ENCODE measurements at places on chromosomes 7 and 10. TPM values are rescaled to one million over a fixed set of nuclear protein-coding genes. Genes with fewer than 3 reads are reported as not detected.

DNA sequence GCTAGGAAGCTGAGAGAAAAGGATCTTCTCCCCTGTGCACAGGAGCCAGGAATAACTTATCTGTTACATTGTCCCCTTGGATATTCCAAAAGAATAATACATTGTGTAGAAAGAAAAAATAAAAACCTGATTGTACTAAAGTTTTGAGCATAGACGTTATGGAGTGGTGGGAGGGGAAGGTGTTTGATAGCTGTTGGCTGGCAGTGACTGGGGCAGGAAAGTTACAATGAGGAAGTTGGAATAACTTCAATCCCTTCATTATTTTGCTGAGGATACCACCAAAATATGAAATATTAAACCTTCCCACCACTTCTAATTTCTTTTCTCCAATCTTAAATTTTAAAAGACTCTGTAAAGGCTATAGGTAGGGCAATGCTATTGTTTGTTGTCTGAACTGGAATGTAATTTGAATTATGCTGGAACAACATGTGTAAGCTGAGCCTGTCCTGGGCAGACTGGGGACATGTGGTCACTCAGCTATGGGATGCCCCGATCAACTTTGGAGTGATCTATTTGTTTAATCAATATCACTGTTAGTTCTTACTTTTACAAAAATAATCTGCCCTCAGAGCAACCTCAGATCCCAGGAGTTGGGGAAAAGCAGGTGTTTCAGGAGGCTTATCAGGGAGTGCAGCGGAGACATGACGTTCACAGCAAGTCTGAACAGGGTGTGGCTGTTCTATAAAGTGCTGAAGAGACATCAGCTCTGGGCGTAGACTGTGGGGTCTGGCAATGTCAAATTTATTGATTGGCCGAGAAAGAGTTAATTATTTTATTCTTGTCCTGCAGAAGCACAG lies 20.8 kb downstream of the CYP3A43 start:
- no peaks in the 10 kb centered on the region for H3K4me1 ChIP-seq
- no peaks in the 10 kb centered on the region for H3K36me3 ChIP-seq
- no peak for DNase-seq

DNA sequence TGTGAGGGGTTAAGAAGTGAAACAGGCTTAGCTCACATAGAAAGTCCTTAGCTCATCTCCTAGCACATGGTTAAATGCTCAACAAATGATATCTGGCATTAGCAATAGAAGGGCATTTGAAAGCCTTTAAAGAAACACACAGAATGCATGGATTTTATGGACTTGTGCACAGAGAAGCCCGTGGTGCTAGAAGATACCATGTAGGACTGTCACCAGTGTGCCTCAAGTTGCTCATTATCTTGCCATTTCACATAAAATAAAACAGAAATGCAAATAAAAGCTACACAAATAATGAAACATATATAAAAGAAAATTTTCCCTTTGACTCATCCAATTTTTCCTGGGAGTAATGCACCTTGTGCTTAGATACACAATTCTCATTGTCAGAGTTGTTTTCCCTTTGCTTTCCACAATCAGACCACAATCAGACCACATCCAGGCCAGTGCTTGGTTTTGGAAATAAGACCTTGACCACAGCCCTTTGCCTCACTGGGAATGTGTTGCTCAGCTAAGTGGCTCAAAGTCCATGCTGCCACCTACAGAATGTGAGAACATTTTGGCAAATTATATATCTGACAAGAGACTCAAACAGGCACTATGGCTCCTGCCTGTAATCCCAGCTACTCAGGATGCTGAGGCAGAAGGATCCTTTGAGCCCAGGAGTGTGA lies 9.5 kb upstream of the WDR11 start:
- DNase-seq = no peak
- H3K27ac ChIP-seq = no peak overlapping the region
- no peaks in the 10 kb centered on the region for H3K4me1 ChIP-seq
- H3K4me3 ChIP-seq = no peak overlapping the region
- no peaks in the 10 kb centered on the region for H3K36me3 ChIP-seq

DNA sequence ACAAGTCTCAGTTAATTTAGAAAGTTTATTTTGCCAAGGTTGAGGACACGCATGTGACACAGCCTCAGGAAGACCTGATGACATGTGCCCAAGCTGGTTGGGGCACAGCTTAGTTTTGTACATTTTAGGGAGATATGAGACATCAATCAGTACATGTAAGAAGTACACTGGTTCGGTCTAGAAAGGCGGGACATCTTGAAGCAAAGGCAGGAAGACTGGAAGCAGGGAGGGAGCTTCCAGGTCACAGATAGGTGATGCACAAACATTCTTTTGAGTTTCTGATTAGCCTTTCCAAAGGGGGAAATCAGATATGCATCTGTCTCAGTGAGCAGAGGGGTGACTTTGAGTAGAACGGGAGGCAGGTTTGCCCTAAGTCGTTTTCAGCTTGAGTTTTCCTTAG lies 29.4 kb upstream of the LANCL2 start:
- no peak overlapping the region for H3K4me3 ChIP-seq
- H3K4me1 ChIP-seq = no peaks in the 10 kb centered on the region
- no peak overlapping the region for H3K27ac ChIP-seq

The PTF1A gene
- not detected for total RNA-seq

- no peaks in the 10 kb centered on the region for H3K36me3 ChIP-seq
- no peaks in the 10 kb centered on the region for H3K27me3 ChIP-seq
- no peak overlapping the region for H3K4me3 ChIP-seq
- H3K27ac ChIP-seq = no peak overlapping the region
Observed at GRCh38 chr10:63003816-63004453, 129.2 kb upstream of the NRBF2 start.

DNA sequence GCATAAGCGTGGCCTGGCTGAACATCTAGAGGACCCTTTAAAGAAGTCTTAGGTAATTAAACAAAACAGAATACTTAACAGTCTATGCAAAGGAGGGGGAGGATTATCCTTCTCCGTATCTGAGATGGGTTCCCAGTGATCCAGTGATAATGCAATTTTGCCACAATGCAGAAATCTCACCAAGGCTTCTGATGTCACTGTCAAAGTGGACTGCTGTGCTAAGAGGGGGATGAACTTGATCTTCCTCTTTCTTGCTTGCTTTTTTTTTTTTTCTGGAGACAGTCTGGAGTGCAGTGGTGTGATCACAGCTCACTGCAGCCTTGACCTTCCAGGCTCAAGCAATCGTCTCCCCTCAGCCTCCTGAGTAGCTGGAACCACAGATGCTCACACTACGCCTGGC lies 30.8 kb downstream of the GATA3 start:
- H3K27ac ChIP-seq = no peak overlapping the region
- peaks cover 20% of the 10 kb centered on the region for H3K4me1 ChIP-seq
- no peaks in the 10 kb centered on the region for H3K27me3 ChIP-seq
- DNase-seq = no peak
- peaks cover 3% of the 10 kb centered on the region for H3K36me3 ChIP-seq

The RNF32 gene
- total RNA-seq = 1.3 TPM

The NACAD gene
- not detected for total RNA-seq

DNA sequence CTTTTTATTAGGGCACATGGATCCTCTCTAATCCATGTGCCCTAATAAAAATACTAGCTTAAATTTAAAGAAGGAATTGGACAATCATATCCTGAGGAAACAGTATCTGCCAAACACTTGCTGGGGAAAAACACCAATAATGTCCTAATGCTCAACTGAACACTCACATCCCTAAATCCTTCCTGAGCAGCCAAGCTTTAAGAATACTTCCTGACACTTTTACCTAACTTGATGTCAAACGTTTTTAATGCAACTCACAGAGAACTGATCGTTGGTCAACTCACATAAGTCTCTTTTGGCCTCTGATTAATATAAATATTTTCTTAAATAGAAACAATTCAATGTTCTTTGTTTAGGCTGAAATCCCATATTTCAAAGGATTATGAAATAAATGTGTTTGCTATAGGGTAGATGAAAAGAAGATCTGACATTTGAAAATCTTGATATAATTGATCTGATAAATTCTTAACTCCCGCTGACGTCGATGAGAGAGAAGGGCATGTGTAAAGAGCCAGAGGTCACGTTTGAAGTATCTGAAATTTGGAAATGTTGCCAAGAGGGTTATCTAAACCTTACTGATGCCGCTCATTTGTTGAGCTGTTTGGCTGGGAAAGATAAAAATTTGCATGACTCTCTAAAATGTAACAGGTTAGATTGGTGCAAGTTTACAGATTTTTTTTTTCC lies 122.8 kb upstream of the RHOBTB1 start:
- H3K4me3 ChIP-seq = no peak overlapping the region
- no peaks in the 10 kb centered on the region for H3K36me3 ChIP-seq
- H3K27me3 ChIP-seq = no peaks in the 10 kb centered on the region
- no peak overlapping the region for H3K27ac ChIP-seq
- H3K4me1 ChIP-seq = no peaks in the 10 kb centered on the region
- no peak for DNase-seq

DNA sequence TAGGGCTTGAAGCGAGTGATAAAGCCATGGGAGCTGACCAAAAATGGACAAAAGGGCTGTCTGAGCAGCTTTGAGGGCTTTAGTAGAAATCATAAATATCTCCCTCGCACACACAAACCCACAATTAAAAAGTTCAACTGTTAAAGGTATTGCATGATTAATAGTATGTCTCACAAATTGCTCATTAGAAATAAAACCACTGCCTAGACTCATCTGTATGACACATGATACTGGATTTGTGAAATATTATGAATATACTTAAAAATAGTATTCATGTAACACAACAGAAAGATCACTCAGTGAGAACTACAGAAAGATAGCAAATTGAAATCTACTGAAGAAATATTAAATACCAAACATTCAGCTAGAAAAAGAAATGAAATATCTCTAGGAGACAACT lies 11.9 kb upstream of the PTPN12 start:
- H3K27ac ChIP-seq = no peak overlapping the region
- no peaks in the 10 kb centered on the region for H3K27me3 ChIP-seq

The MMD2 gene
- total RNA-seq = not detected

DNA sequence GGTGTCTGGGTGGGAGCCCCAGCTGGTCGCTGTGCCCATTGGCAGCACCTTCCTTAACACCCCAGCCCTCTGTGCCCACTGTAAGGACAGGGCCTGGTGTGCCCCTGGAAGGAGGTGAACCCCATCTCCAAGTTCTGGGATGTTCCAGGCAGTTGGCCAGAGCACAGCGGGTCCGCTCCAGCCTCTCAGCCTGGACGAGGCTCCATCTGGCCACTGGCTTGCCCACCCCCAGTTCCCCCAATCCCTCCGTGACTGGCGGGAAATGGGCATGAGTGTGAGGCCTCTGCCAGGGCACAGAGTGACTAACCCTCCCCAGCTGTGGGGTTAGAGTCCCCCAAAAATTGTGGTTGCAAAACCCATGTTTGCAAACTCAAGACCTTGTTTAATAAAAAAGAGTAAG lies 15.6 kb downstream of the GRIFIN start:
- H3K36me3 ChIP-seq = no peaks in the 10 kb centered on the region
- peaks cover 8% of the 10 kb centered on the region for H3K4me1 ChIP-seq
- H3K4me3 ChIP-seq = no peak overlapping the region
- DNase-seq = no peak
- H3K27ac ChIP-seq = no peak overlapping the region

- H3K4me1 ChIP-seq = no peaks in the 10 kb centered on the region
- H3K27me3 ChIP-seq = no peaks in the 10 kb centered on the region
Observed at GRCh38 chr7:142876991-142877910, 8.3 kb downstream of the TRPV6 start.

- DNase-seq = no peak
- H3K36me3 ChIP-seq = no peaks in the 10 kb centered on the region
- H3K27me3 ChIP-seq = no peaks in the 10 kb centered on the region
- no peak overlapping the region for H3K27ac ChIP-seq
- no peaks in the 10 kb centered on the region for H3K4me1 ChIP-seq
Observed at GRCh38 chr7:28032738-28033380, 147.7 kb downstream of the JAZF1 start.

- no peak overlapping the region for H3K4me3 ChIP-seq
- no peaks in the 10 kb centered on the region for H3K36me3 ChIP-seq
- DNase-seq = no peak
Observed at GRCh38 chr7:14115701-14116100, 126.2 kb upstream of the ETV1 start.

The HIPK2 gene
- 31.2 TPM for total RNA-seq

GRCh38 chr7:44515590-44516268 lies 25.3 kb upstream of the NUDCD3 start:
- no peaks in the 10 kb centered on the region for H3K36me3 ChIP-seq
- DNase-seq = no peak
- H3K27me3 ChIP-seq = no peaks in the 10 kb centered on the region
- H3K27ac ChIP-seq = no peak overlapping the region
- H3K4me1 ChIP-seq = no peaks in the 10 kb centered on the region

The PTPN20 gene
- 1.9 TPM for total RNA-seq

- H3K36me3 ChIP-seq = no peaks in the 10 kb centered on the region
- no peaks in the 10 kb centered on the region for H3K27me3 ChIP-seq
- no peak for DNase-seq
- H3K27ac ChIP-seq = no peak overlapping the region
Observed at GRCh38 chr7:136139417-136139816, 162.3 kb upstream of the MTPN start.

DNA sequence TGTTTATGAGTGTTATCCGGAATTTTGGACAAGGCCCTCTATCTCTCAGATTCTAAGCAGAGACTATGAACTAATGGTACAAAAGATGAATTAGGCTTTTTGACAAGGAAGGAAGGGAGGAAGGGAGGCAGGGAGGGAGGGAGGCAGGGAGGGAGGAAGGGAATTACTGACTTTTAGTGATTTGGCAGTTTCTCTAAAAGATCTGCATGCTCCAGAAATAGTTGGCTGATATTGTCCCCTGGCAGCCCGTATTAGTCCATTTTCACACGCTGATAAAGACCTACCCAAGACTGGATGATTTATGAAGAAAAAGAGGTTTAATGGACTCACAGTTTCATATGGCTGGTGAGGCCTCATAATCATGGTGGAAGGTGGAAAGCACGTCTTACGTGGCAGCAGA lies 1093.5 kb downstream of the NRG3 start:
- H3K4me1 ChIP-seq = no peaks in the 10 kb centered on the region
- H3K36me3 ChIP-seq = no peaks in the 10 kb centered on the region
- H3K27ac ChIP-seq = no peak overlapping the region
- H3K4me3 ChIP-seq = no peak overlapping the region
- no peak for DNase-seq

DNA sequence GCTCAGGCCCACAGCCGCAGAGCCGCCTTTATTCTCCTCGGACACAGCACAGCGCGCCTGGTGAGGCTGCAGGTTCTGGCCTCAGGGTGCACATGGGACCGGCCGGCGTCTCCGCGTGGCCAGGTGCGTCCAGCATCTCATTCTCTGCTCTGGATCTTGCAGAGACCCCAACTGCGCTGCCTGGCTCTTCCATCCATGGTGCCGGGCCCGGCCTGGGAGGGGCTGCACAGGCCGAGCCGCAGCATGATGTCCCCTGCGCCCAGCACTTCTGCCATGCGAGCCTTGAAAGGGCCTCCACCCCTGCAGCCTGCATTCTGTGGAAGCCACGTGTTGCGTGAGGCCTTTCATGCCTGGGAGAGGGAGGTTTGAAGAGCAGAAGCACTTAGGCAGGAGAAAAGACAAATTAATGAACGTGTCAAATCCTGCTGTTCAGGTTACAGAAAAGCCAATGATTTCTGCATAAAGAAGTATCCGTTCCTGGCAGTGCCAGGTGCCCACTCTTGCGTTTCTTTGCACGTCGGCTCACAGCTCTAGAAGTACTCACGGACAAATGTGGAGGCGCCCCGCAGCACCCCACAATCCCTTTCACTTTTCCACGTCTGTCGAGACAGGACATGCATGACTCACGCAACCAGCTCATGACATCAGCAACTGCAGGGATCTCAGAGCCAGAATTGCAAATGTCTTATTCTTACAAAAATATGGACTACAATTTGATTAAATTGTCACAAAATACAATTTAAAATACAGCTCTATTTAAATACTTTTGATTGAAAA lies 571.4 kb downstream of the DNAJB6 start:
- DNase-seq = no peak

The MYH16 gene
- total RNA-seq = not detected

- no peaks in the 10 kb centered on the region for H3K27me3 ChIP-seq
- no peaks in the 10 kb centered on the region for H3K4me1 ChIP-seq
- H3K4me3 ChIP-seq = no peak overlapping the region
- DNase-seq = no peak
- no peak overlapping the region for H3K27ac ChIP-seq
- no peaks in the 10 kb centered on the region for H3K36me3 ChIP-seq
Observed at GRCh38 chr10:31620226-31621151, 301.5 kb downstream of the ZEB1 start.

Measured in CD4-positive, alpha-beta memory T cell (primary cell).